ENCODE measurements at places on chromosomes 4 and X.

GRCh38 chrX:15158350-15158735, 111.5 kb downstream of the ASB9 start:
- DNase-seq: no peak

DNA sequence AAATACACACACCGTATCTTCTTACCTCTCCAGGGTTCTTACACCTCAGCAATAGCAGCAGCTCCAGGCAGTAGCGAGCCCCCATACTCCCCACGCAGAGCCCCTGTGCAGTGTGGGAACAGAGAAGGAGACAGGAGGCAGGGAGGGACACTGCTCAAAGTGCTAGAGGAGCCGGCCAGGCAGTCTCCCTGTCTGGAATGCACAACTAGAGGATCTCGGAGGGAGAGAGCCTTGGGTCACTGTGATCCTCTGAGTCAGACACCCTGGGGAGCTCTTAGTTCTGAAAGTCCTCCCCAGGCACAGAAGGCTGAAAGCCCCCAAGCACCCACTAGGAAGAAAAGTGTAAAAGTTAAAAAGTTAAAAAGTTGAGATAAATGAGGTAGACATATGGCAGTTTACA, 16.0 kb downstream of the AMELX start:
- DNase-seq: no peak

- no peak for DNase-seq
Measured at GRCh38 chr4:118180776-118181175, 146.5 kb downstream of the NDST3 start.

DNA sequence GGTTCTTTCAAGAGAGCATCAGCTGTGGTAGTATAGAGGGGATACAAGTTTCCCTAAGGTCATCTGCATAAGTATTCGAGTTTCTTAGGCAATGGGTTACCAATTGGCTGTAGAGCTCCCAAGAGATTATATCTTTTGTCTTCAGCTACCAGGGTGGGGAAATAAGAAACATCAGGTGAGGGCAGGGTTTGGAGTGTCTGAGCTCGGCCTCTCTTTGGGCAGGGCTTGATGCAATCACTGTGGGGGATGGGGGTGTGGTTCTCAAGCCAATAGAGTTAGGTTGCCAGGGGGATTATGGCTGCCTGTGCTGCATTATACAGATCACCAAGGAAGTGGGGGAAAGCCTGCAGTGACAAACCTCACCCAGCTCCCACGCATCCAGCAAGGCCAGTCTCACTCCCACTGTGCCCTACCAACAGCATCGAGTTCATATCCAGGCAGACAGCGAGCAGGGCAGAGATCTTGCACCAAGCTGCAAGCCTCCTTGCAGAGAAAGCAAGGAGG, 172.1 kb upstream of the MAGEE2 start:
- no peak for DNase-seq

Data from activated T-cell treated with anti-CD3 and anti-CD28 coated beads for 4 hours (primary cell).